Putamen (tissue), 1 donor: ENCODE measurements at places on chromosomes 13 and 19.
A peak's percentile ranks its signal among the peaks of the same experiment; 100 is the strongest.

GRCh38 chr13:84479656-84480055 lies 597.4 kb upstream of the SLITRK1 start:
- DNase-seq: no peak

DNA sequence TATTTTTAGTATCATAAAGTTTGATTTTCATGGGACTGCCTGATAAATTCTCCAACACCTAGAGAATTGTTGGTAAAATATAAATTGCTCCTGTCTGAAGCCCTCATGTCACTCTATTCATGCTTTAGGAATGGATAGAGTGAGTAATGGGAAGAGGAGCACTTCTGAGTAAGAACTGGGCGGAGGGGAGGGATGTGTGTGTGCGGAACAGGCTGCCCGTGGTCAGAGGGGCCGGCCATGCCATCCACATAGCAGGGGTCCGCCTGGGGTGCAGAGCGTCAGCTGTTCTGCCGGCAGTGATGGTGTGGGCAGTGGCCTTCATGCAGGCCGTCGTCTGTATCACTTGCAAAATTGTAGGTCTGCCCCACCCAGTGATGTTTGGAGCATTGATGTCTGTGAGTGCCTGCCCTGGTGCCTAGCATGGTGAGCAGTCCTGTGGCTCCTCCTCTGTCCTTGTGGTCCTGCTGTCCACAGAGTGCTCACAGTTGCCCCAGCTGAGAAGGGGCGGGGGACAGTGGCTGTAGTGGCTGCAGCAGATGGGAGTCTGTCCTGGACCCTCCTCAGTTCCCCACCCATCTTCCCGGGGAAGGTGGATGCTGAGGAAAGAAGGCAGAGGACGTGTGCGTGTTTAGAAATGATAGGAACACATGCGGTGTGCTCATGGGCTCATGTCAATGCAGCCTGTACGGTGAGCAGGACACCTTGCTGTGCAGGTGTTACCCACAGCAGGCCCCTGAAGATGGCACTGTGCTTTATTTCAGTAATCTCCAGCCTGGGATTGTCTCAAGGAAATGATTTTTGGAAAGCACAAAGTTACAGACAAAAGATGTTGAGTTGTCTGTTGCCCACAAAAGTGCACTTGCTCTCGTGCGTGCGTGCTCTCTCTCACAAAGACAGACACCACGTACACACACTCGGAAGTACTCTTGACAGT lies 49.4 kb upstream of the TEX29 start:
- DNase-seq: no peak

DNA sequence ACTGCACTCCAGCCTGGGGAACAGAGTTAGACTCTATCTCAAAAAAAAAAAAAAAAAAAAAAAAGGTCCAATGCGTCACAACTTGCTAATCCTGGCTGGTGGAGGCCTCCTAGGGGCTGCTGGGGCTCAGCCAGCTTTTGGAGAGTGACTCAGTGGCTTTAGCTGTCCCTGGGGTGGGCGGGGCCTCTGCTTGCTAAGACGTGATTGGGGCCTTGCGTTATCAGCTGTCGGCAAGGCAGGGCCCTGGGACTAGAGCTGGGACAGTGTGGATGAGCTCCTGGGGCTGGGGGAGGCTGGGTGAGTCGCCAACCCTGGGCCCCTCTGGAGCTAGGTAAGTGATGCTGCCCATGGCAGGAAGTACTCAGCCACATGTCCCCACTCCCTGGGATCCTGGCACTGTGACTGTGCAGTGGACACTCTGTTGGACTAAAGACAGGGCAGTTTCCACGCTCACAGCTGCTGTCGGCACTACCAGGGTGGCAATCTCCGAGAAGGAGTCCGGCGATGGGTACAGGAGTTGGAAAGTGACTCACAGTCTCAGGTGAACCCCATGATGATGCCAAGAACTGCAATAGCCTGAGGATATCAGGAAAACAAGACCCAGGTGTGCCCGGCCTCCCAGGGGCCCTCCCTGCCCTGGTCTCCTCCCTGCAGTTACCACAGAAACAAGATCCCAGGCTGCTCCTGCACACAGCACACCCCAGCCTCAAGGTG lies 32.2 kb downstream of the F2RL3 start:
- no peak for DNase-seq

DNA sequence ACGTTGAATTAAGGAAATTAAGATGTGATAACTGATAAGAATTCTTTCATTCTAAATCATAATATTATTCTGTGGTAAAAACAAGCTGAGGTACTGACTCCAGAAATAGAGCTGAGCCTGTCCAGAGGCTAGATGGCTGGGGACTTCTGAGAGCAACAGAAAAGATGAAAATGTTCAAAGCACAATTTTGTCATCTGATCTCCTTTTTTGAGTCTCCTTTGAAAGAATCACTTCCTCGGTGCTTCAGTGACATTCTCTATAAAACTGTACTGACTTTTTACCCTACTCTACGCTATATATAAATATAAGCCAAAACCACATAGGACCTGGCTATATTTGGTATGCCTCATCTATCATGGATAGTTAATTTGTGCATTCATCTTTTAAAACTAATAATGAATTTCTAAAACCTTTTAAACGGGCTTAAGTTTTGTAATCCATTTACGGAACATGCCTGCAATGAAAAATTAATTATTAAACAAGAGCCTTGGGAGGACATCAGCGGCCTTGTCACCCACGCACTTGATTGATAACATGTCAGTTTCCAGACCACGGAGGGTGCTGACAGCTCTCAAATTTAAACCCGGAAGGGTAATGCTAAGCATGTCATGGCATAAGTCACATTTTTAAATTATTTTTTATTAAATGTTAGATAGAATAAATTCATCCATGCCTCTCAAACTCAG lies 235.5 kb downstream of the PCDH9 start:
- DNase-seq: no peak

DNA sequence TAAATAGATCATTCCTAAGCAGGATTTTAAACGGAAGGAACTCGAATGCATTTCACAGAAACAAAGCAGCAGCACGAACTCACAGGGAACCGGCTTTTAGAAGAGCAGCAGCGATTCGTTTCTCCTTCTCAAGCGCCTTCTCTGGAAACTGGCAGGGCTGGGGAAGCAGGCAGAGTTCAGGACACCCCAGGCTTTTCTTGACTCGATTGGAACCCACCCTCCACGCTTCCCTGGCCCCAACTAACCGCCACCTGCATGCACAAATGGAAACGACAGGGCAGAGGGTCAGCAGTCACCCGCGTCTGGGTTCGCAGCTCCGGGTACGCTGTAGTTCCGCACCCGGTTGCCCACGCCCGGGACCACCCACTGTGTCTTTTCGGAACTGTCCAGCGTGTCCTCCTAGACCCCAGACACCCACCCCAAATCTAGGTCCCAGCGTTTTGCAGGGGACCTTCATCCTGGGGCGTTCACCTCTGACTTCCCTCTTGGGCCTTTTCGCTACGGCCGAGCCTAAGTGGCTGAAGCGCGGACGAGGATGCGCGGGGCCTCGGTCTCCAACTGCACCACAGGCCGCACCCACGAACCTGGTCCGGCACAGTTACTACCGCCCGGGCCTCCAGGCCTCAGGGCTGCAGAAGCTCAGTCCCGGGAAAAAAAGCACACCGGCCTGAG lies 500 bp downstream of the ZFP30 start:
- peak; percentile 19 for DNase-seq

DNA sequence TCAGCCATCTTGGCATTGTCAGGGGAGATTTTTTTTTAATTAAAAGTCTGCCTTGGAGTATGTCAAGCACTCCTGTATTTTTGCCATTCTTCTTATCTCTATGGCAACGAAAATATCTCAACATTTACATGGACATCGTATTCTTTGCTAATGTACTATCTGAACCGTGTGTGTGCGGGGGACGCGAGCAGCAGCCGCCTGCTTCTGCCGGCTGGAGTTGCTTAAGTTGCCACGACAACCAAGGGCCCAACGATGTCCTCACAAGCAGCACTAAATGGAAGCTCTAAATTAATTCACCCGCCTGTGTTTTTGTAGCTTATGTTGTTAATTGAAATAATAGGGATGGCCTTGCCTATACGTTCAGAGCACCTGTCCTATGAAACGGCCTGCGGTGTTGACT lies 309.5 kb downstream of the TEX29 start:
- DNase-seq: no peak

- DNase-seq: no peak
These were observed 362.3 kb downstream of the COG6 start for GRCh38 chr13:40017662-40018262.

- DNase-seq: no peak
These were observed 27.8 kb downstream of the ANKRD10 start for GRCh38 chr13:110886870-110887596.

DNA sequence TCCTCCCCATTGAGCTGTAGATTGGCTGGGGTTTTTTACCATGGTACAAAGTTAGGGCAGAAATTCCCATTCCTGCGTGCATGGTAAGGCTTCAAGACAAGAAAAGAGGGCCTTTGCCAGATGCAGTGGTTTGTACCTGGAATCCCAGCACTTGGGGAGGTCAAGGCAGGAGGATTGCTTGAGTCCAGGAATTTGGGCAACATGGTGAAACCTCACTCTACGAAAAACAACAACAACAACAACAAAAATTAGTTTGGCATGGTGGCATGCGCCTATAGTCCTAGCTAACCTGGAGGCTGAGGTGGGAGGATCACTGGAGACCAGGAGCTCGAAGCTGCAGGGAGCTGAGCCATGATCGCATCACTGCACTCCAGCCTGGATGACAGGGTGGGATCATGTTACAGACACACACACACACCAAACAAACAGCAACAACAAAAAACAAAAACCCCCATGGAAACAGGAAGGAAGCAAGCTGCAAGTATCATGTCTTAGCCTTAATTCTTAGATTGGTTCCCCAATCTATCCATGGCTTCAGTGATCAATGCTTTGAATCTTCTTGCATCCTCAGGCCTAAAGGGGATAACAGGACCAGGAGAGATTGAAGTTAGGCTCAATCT lies 5.5 kb upstream of the WTIP start:
- DNase-seq: no peak

DNA sequence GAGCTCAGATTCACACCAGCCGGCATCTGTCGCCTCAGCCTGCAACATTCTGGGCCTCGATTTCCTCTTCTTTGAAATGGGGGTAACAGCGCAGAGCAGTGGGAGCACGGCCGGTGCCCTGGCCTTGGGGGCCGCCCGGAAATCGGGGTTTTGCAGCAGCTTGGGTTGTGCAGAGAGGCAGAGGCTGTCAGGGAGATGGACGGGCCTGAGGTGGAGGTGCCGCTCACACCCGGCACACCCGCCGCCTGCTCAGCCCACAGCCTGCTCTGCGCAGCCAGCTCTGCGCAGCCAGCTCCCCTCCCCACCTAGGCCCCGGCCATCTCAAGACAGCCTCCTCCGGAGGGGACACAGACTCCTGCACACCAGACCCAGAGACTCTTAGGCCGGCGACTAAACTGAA lies 10.6 kb downstream of the KLF2 start:
- no peak for DNase-seq

DNA sequence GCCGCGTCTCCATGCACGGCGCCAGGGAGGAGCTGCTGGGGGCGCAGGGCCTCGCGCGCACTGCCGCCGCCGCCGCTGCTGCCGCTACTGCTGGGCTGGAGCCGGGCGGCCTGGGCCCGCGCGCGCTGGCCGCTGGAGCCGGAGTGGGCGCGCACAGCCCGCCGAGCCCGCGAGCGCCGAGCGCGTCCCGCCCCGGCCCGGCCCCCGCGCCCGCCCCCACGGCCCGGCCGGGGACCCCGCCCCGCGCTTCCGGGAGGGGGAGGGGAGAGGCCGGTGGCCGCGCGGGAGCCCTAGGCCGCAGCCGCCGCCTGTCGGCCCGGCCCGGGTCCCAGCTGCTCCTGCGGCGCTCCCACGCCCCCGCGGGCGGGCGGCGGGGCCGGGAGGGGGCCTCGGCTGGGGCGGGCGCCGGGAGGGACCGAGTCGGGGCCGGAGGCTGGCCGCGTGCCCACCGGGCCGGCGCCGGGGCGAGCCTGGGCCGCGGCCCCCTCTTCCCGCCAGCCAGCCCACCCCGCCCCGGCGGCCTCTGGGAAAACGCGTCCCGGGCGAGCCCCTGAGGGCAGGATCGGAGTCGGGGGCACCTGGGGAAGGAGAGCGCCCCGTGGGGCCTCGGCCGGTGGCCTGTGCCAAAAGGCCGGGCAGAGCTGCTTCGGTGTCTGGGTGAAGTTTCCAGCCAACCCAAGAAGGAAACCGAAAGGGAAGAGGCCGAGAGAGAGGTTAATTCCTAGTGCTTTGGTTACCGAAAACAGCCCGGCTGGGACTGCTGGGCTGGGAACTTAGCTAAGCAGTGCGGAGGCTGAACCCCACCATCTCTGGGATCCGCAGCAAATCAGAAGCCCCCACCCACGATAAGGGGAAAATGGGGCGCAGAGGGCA lies at the start of gene STK24:
TSS of gene STK24 (minus strand) at position 145 of the 873 bp plus-strand sequence. CDS start 321 bp downstream, outside the sequence.
- peak; percentile 73 for DNase-seq

- DNase-seq: no peak
These were observed 6.5 kb downstream of the LRRC8E start for GRCh38 chr19:7894612-7895309.

GRCh38 chr19:15225760-15226159 lies 6.5 kb downstream of the EPHX3 start:
- no peak for DNase-seq

- no peak for DNase-seq
These were observed 362.1 kb downstream of the EFNB2 start for GRCh38 chr13:106173346-106173745.

DNA sequence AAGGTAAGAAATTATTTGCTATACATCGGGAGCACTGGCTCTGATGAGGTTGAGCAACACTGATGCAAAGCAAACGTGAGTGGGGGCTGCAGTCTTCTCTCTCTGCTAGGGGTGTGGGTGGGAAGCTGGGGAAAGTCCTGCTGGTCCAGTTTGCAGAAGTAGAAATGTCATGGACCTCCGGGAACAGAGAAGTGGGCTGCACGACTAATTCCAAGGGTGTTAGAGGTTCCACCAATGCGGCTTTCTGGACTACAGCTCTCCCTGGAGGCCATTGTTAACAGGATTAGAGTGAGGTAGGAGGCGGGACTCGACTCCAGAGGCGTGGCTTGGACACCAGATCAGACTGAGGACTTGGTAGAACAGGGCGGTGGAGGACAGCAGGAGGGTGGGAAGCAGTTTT lies 5.7 kb upstream of the FBXO27 start:
- DNase-seq: peak; percentile 25

GRCh38 chr13:113152984-113153809 lies 5.3 kb upstream of the PROZ start:
- peak; percentile 40 for DNase-seq

GRCh38 chr13:28041031-28041461 lies 52.6 kb upstream of the URAD start:
- DNase-seq: peak; percentile 4

DNA sequence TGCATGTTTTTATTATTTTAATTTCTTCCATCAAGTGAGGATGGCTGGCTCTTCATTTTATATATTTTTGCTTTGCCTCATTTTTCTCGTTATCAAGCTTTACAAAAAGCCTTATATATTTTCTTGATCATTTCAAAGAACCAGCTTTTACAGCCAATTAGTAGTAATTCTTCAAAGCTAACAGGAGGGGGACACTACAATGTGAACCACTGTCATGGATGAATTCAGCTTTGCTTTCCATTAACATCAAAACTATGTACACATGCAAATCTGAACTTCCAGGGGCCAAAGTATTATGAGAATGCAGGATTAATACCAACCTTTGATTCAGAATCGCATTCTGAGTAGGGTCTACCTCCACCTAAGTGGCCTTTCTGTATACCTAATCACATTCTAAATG lies 11.1 kb downstream of the UQCRFS1 start:
- DNase-seq: no peak
